ENCODE measurements at places on chromosomes 4 and X.

- DNase-seq, result no peak
Observed at GRCh38 chrX:136662104-136662503, 14.1 kb downstream of the CD40LG start.

- DNase-seq, result no peak
Observed at GRCh38 chrX:131703646-131704045, 159.8 kb downstream of the OR13H1 start.

- DNase-seq, result no peak
Observed at GRCh38 chrX:41971346-41971745, 48.0 kb upstream of the CASK start.

- no peak for DNase-seq
Observed at GRCh38 chrX:62839596-62839995, 511.5 kb downstream of the SPIN4 start.

GRCh38 chrX:115486510-115486909 lies 74.5 kb upstream of the PLS3 start:
- DNase-seq, result no peak

DNA sequence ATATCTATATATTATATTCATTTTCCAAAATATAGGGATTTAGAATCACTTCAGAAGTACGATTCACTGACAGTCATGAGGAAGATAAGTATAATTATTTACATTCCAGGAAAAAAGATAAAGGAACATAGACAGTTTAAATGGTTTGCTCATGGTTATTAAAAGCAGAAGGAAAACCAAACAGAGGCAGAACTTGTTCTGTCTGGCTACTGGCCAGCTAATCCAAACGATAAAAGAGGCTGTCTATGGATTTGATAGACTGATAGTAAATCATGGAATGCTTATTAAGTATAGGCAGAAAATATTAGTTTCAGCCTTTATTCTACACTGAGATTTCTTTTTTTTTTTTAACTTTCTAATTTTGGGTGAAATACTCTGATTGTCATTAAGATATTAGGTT lies 50.2 kb downstream of the RPGR start:
- no peak for DNase-seq

GRCh38 chrX:49063715-49064114 lies 4.9 kb downstream of the CCDC120 start:
- no peak for DNase-seq

GRCh38 chr4:109295081-109295480 lies 7.4 kb downstream of the COL25A1 start:
- DNase-seq, result no peak

GRCh38 chr4:176660561-176660960 lies 132.2 kb downstream of the VEGFC start:
- no peak for DNase-seq

DNA sequence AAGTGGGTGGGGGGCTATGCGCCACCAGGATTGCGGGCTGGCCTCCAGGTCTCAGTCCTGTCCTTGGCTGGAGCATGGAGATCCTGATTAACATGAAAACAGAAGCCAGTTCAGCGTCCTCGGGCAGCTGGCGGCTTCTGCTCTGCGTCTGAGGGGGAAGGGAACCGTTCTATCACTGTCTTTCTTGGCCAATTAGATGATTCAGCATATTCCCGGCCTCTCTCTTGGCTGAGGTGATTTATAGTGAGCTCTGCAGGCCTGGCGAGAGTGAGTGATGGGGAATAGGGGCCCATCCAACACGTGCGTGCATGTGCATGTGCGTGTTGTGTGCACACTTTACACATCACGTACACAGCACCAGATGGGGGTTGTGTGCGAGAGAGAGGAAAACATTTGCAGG lies 145.8 kb upstream of the ATP6AP2 start:
- peak; percentile 21 for DNase-seq

DNA sequence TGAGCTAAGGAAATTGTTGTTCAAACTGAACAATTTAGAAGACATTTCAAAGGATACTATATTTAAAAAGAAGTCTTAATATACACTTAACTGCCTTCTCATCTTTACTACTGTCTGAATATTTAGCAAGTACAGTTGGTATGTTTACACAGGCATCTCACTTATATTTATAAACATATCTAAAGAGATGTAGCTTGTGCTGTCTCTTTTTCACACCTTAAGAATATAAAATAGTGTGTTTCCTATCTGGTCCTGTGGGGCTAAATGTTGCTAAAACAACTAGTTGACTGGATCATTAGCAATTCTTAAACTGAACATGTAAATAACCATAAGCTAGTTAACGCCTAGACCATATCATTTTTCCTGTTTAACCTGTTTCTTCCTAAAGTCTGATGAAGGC lies 336.3 kb downstream of the PPP3CA start:
- no peak for DNase-seq

- no peak for DNase-seq
Observed at GRCh38 chr4:33386764-33387163, 2666.6 kb downstream of the PCDH7 start.

DNA sequence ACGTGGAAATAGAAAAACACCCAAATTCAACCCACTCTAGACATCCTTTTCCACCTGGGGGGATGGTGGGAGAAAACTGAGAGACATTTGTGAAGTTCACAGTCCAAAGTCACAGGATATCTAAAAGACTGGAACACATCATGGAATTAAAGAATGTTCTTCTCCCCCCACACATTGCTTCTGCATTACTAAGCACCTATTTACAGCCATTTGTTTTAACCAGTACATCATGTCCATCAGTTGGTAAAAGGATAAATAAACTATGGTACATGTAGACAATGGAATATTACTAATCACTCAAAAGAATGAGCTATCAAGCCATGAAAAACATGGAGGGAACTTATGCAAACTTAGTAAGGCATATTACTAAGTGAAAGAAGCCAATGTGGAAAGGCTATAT lies 185.5 kb upstream of the ANXA10 start:
- DNase-seq, result no peak

- DNase-seq, result no peak
Observed at GRCh38 chr4:22686141-22686540, 6.6 kb upstream of the GBA3 start.

GRCh38 chr4:175424111-175424510 lies 388.0 kb downstream of the GPM6A start:
- DNase-seq, result no peak

DNA sequence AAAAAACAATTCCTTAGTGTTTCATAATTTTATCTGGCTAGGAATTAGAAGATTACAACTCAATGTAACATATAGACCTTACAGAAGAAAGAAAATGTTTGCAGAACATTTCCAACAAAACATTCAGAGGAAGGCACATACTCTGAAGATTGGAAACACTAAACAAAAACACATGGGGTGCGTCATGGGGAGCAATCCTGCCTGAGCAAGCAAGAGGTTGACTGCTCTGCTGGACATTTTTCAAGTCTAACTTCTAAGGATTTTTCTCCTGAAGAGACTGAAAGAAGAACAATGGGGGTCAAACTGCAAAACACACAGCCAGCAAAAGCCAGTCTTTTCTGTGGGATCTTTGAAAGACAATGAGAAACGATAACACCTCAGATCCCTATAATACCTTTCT lies 182.8 kb downstream of the GUCY2F start:
- DNase-seq, result no peak

- no peak for DNase-seq
Observed at GRCh38 chr4:96342196-96342595, 502.3 kb downstream of the PDHA2 start.

DNA sequence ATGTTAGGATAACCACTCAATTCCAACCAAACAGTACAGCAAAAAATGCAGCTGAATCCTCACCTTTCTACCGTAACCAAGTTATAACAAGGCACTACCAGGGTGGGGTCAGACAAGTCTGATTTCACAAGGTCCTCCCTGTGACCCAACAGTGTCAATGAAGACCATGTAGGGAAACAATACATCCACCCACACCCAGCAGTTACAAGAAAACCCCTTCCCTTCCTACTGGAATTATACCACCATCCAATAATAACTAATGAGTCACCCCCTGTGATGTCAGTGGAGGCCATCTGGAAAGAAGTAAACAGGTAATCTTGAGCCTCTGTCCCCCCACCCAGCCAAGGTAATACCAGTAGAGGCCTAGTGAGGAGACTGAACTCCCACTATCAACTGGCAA lies 117.6 kb downstream of the FGF16 start:
- DNase-seq, result no peak

DNA sequence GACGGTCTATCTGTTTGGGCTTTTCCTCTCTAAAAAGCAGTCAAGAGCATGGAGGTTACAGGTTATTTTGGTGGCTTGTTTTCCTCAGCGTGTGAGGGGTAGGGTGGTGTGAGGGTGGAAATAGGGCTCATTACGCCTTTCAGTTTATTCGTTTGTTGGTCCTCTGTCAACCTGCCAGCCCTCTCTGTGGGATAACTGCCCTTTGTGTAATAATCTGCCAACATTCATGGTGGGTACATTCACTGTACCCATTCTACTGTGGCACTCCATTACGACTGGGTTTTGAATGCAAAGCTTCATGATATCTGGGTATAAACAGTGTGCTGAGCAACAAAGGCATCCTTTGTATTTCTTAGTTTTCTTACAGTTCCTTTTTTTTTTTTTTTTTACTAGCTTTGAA lies 136.4 kb downstream of the ADGRL3 start:
- no peak for DNase-seq

- DNase-seq, result no peak
Observed at GRCh38 chrX:11740794-11741193, 17.2 kb upstream of the MSL3 start.

GRCh38 chrX:132378281-132378680 lies 110.6 kb downstream of the MBNL3 start:
- DNase-seq, result no peak

- peak; percentile 67 for DNase-seq
Observed at GRCh38 chr4:38099908-38100407, 139.8 kb downstream of the PTTG2 start.

DNA sequence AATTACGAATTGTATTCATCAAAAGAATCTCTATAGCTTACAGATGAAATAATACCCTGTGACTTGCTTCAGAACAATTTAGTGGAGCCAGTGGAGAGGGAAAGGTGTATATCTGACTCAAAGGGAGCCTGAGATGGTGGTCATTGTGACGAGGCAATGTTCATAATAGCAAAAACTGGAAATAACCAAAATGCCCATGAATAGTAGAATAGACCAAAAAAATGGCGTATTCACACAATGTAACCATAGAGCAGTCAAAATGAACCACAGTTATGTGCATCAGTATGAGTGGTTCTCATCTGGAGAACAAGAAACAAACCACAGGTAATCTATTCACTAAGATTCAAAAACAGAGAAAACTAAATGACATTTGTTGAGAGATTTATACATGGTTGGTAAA lies 125.3 kb upstream of the CLNK start:
- DNase-seq, result no peak

DNA sequence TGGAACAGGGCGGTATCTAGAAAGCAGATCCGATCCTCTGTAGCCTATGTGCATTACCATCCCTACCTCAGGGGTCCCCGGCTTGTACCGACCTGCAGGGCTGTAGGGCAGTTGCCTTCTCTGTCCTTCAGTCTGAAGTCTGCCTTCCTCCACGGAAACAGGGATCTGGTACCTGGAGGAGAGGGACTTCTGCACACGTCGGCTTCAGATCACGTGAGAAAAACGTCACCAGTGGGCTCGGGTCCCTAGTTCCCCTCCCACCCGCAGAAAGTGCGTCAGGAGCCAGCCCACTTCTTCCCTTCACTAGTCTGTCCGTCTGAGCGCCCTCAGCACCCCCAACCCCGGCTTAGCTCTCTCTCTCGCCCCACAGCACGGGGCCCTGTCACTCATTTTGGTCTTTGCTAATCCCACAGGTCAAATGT lies at the start of gene TCEAL5:
Gene TCEAL5 (minus strand): TSS at position 170 of the 422 bp plus-strand sequence. CDS start 2,187 bp downstream, outside the sequence.
- no peak for DNase-seq

DNA sequence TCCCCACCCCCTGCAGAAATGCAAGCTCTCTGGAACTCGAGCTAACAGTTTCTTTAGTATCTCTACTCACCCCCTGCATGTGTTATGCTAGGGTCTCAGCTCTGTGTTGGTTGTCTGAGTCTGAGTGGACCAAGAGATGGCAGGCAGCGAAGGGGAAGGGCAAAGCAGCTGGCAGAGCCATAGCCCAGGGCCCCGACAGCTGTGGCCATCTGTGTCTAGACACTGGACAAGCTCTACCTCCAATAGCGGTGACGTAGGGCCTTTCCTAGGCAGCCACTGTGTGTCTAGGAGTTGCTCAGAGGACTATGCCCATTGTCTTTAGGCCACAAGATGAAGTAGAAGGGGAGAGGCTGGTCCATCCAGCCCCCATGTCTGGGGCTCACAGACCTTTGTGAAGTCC lies 79.2 kb downstream of the EFNB1 start:
- DNase-seq, result no peak

- no peak for DNase-seq
Observed at GRCh38 chr4:18803781-18804180, 782.2 kb upstream of the LCORL start.

DNA sequence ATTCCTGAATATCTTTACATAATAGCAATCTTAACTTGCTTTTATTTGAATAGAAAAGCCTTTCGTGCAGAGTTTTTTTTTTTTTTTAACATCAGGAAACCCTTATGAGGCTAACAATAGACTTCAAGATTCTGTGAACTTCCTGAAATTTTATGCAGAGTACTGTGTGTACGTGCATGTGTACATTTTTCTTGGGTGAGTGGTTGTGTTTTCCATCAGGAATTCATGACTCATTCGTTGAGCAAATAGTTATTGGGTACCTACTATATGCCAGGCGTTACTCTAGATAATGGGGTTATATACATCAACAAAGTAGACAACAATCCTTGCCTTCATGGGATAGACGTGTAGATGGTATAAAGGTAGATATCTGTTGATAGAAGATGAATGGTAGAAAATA lies 59.1 kb downstream of the MRPL1 start:
- DNase-seq, result peak; percentile 67

GRCh38 chr4:184444215-184444952 lies 30.0 kb downstream of the IRF2 start:
- no peak for DNase-seq

GRCh38 chrX:14590693-14591424 lies 61.5 kb downstream of the GLRA2 start:
- no peak for DNase-seq
